ENCODE measurements at places on chromosomes 4 and X.

DNA sequence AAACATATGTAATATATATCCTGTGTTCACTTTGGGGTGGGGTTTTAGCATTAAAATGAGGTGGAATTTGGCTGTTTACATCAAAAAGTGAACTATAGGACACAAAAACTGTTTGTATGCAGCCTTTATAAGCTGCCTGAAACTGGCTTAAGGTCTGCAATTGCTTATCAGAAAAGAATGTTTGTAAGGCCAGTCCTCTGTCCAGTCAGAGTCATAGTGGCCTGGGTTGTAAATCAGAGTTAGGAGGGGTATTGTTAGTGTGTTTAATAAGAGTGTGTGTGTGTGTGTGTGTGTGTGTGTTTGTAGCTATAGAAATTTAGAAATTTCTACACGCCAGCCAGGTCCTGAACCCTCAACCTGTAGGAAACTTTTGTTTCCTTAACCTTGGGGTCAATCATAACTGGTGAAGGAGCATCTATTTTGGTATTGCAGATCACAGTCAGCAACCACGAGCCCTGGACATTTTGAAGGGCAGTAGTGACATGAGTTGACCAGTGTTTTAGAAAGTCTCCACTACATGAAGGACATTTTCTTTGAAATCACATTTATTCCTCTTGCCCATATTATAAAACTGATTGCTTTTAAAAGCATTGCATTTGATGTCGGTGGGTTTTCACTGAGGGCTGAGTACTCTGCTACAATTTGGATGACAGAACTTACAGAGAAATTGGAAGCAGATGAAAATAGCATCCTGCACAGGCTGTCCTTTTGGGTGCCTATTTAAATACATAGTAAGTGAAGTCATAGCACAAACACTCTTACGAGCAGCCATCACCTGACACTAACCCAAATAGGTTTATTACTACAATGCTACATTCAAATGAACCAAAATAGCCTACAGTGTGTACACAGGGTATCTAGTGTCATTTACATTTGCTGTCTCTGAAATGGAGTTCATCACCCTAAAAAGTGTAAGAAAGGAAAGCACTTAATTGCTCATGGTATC, 11.2 kb upstream of the TMEM154 start:
- peak; percentile 4 for DNase-seq

DNA sequence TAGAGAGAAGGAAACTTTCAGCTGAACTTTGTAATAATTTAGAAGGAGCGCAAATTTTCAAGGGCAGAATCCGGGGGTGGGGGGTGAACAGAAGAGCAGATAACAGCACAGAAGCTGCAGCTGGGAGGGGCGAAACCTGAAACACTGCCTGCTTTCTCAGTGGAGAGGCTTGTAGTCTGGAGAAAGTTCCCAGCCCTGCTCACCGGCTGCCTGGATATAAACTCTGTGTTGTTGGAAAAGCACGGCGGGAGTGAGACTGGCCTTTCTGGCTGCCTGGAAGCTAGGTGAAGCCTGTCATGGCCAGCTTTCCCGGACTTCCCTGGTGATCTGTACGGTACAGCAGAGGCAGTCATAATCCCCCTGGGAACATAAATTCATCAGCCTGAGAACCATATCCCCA, 1352.1 kb upstream of the DIAPH2 start:
- DNase-seq, result no peak

- DNase-seq, result no peak
These were observed 812.2 kb upstream of the CT83 start for GRCh38 chrX:117274965-117275364.

GRCh38 chr4:99835942-99836341, 19.3 kb downstream of the DAPP1 start:
- DNase-seq, result no peak

- no peak for DNase-seq
These were observed 106.5 kb downstream of the SOWAHB start for GRCh38 chr4:76791479-76791878.

DNA sequence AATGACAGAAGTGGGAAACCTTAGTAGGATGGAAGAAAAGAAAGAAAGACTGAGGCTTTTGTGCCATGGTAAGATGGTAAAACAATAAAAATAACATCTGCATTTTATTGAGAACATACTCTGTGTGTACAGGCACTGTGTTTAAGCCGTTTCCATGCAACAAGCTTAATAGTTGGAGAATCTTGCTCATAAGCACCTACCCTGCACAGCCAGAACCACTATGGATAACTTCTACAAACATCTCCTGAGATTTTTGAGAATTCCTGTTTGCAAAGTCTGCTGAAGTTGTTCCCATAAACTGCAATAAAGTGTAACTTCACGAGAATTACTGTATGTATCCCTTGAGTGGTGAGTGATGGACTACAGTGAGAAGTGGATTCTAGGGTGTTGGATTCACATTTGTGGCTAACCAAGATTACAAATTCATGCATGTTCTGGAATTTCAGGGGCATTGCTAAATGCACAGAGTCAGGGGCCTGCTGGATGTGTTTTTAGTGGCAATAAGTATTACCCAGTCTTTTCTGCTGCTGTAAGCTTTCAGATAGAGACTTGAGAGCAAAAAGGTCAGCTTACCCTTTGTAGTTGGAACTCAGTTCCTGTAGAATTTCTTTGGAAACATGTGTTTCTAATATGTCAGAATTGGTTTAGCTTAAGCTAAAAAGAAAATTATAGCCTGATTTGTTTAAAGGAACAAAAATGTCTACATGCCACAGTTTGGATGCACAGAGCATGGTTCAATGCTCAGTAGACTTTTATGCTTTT, 132.5 kb downstream of the AFF1 start:
- DNase-seq, result no peak

GRCh38 chrX:64996805-64997204, 20.6 kb upstream of the ZC4H2 start:
- no peak for DNase-seq

DNA sequence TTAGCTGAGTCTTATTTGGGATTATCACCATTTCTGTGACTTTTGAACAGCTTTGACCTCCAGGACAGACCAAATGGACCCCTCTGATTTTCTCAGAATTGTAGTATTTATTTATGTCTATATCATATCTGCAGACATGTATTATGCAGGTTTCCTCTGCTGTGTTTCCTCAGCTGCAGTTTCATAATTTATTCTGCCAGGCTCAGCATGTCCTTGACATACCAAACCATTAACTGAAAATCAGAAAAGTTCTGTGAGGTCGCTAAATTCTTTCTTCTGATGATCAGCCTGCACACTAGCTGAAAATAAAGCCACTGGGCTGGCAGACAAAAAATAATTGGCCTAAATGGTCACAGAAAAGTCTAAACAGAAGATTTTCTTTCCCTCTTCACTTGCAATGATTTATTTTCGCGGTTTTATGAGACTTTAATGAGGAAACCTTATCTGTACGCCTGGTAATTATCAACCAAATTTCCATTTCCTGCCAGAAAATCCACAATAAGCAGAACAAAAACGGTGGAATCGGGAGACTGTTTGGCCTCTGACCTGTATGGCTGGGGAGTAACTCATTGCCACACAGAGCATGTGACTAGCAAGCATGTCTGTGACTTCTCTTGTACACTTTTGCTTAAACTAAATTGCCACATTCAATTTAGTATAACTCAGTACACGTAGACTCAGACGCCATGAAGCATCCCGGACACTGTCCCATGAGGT, 150.9 kb downstream of the ENPP6 start:
- no peak for DNase-seq

DNA sequence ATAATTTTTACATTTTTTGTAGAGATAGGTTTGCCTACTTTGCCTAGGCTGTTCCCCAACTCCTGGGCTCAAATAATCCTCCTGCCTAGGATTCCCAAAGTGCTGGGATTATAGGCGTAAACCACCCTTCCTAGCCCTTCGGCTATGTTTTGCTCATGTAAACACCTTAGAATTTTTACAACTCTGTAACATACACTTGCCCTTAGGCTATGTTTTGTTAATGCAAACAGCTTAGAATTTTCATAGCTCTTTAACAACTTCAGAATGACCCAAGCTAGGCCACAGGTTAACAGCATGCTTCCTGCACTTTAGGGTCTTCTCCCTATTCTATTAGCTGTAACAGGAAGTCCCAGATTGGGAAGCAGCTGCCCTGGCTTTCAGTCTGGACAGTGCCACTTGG, 24.2 kb downstream of the KLHL15 start:
- no peak for DNase-seq

All from cardiac fibroblast (primary cell).